ENCODE measurements at places on chromosomes 3 and 15.

DNA sequence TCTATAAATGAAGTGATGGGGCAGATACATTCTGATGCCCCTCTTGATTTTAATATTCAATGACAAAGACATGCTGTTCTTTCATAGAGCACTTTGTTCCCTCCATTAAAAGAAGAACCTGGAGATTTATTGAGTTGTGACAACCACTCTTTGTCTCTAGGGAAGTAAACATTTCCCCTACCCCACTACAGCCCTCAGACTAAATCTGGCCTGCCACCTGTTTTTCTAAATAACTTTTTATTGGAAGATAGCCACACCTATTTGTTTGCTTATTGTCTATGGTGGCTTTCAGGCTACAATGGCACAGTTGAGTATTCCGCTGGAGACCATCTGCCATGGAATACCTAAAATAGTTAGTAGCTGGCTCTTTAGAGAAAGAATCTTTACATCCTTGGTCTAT lies 41.2 kb upstream of the ZNF385D start:
- no peak for DNase-seq

DNA sequence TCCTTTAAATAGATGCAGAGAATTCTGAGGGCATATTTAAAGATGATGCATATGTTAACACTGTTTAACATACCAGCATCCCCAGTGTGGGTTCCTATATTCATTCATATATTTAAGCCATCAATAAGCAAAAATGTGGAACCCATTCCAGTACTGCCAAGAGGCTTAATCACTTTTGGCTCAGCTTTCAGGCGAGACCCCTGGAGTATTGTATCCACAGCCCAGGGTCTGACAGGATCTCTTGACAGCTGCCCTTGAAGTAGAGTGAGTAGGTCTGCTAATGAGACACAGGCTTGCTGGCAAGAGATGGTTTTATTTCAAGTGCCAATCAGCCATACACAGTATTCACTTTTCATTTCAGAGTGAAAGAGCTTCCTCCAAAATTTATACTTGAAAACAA lies 367.3 kb downstream of the OCA2 start:
- DNase-seq = no peak

DNA sequence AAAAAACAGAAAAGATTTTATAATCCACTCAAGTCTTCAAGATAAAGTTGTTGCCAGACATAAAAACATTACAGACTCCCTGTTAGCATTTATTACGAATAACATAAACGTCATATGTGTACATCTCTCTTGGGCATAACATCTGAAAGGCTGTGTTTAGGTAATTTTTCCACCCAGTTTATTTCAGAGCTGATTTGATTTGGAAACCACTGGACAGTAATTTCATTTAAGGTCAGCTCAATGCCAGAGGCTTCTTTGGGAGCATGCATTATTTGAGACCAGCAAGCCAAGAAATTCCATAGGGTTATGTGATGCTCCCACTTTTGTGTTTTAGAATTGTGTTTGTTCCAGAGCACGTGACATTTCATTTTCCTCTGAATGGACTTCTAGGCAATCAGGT lies 196.0 kb downstream of the AKAP13 start:
- no peak for DNase-seq

DNA sequence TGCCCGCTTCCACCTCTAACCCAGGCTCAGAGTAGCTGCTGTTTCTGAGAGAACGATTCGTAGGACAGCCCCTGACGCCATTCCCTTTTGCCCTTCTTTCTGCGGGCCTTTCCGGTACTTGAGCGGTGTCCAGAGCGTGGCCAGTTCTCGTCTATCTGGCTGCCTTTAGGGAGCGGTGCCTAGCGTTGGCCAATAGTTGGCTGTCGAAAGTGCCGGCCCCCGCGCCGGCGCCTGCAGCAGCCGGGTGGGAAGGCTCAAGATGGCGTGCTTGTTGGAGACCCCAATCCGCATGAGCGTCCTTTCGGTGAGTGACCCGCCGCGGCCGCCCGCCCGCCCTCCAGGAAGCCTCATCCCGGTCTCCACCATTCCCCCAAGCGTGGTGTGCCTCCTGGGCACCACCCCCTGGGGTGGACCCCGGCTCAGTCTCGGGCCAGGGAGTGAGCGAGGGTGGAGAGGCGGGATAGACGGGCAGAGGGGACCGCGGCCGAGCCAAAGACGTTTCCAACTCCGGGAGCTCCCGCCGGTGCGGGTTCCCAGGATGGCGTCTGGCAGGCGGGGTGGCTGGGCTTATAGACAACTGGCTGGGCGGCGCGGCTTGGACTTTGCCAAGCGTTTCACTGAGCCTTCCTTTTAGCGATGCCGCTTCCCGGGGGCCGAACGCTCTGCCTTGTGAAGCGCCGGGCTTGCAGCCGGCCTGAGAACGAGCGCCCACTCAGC lies at the start of gene ARMC8:
ARMC8 (plus strand) TSS at position 6 of the 717 bp plus-strand sequence; CDS start at position 260, 254 bp downstream.
- no peak for DNase-seq

DNA sequence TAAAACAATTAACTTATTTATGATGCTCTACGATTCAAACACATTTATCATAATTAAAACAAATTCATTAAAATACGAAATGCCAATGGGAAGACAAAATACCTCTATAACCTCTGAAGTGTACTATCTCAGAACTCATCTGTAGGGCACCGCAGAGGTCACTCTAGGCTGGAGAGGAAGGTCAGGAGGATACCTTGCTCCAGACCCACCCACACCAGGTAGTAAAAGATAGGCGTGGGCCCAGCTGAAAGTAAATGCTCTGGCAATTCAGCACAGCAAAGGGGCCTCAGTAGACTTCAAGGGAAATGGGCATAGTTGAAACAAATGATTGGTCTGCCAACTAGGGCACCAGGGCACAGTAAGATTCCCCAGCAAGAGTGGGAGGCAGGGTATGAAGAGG lies 26.0 kb upstream of the SPPL2A start:
- DNase-seq = no peak

GRCh38 chr3:43867436-43868072 lies 176.8 kb downstream of the ABHD5 start:
- DNase-seq = no peak

DNA sequence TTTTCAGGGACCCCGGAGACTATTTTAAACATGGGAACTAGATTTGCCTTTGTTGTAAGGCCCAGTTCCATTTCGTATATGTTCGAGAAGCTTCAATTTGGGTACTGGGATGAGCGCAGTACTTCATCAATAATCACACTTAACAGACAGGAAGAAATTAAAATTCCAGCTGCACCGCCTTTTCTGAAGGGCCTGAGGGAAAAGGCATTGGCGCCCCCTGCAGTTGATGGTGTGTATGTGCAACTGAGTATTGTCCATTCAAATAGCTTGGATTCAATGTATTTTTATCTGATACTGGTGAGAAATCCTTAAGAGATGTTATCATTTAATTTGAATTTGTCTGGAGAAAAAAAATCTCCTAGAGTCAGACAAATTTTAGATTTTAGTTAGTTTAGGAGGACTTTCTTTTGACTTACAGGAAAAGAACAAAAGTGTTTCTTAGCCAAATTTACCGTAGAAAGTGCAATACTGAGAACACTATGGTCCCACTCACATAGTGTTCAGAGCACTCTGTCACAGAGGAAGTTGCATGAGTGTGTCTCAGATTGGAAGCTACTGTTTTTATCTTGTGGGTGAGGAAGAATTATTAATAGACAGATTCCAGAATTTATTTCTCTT lies 5.4 kb upstream of the ALDH1A2 start:
- no peak for DNase-seq

DNA sequence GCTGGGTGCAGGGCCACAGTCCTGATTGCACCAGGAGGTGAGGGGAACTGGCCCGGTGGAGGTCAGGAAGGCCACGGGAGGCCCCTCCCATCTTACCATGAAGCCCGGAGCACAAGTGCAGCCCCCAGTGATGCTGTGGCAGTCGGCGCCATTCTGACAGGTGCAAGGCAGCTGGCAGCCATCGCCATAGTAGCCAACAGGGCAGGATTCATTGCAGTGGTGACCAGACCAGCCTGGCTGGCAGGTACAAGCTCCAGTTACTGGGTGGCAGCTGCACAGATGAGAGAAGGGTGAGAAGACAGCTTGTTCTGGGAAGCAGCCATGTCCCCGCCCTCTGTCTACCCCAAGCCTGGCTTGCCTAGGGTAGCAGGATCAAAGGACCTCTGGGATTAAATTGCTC lies 88.2 kb downstream of the RAB11A start:
- no peak for DNase-seq

GRCh38 chr3:16179771-16180736 lies 5.6 kb downstream of the GALNT15 start:
- no peak for DNase-seq

DNA sequence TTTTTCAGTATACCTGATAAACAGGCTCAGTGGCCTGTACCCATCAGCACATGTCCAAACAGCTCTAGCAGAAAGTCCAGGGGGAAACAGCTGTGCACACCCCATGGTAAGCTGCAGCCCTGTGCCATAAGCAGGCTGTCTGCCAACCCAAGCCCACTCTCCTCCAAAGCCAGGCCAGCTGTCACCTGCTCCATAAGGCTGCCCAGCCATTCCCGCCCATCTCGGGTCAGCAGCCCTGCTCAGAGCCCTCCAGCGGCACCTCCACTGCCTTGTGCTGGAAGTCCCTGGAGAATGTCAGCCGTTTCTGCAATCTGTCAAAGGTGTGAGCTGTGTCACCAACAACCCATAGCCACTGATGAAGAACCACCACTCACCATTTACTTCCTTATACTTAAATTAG lies 82.0 kb downstream of the NTRK3 start:
- no peak for DNase-seq

Data from stimulated activated CD8-positive, alpha-beta memory T cell treated with anti-CD3 and anti-CD28 coated beads, Interleukin-15, amount 100 ng/mL, for 4 hours (primary cell).